GM12891 (cell line): ENCODE measurements at places on chromosomes 5 and 9.

DNA sequence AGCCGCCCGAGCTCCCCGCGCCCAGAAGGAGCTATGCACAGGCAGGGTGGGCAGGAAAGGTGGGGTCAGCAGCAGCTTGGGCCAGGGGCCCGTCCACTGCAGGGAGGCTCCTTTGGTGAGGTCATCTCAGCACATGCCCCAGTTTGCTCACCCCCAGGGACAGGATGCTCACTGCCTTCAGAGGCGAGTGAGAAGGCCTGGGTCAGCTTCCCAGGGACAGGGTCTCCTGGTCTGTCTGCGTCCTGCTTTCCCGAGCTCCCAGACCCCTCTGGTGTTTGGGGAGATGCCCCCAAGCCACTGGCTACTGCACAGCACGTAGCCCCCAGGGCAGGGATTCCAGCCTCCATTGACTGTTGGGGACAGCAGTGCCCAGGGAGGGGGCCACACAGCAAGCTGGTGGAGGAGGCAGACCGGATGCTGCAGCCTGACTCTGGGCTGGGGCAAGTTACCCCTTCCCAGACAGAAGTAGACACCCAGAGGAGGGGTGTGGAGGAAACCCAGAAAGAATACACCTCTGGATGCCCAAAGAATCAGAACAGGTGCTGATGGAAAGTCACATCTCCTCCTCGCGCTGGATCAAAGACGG, 581 bp upstream of the SARDH start:
- DNase-seq, result no peak

GRCh38 chr9:71368157-71368556, 246.7 kb upstream of the TRPM3 start:
- no peak for DNase-seq

- DNase-seq, result no peak
Observed at GRCh38 chr5:134125039-134126015, 10.8 kb downstream of the TCF7 start.

GRCh38 chr9:11269036-11269435, 656.2 kb upstream of the PTPRD start:
- DNase-seq, result no peak

DNA sequence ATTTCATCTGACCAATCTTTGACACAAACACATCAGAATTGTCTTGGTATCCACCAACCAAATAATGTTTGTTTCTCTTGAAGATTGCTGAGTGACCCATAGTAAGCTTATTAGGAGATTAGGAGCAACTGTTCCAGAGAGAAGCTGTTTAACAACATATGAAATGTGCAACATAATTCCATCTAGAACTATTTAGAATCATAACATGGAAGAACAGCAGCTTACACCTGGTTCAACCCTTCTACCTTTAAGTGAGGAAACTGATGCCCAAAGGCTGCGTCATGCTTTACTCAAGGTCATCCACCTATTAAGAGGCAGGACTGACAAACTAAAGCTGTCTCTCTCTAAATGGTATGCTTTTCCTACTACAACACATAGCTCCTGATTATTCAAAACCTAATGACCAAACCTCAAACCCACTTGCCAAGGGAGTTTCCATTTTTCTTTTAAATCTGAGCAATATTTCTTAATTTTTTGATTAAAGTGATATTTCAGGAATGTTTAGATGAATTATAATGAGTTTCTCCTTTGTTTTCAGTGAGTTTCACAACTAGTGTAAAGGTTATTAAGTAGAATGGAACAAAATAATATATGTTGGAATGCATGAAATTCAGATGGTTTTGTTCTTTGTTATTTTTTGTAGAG, 545.9 kb downstream of the RAB3C start:
- no peak for DNase-seq

GRCh38 chr5:77560677-77561263, 68.7 kb upstream of the WDR41 start:
- no peak for DNase-seq

DNA sequence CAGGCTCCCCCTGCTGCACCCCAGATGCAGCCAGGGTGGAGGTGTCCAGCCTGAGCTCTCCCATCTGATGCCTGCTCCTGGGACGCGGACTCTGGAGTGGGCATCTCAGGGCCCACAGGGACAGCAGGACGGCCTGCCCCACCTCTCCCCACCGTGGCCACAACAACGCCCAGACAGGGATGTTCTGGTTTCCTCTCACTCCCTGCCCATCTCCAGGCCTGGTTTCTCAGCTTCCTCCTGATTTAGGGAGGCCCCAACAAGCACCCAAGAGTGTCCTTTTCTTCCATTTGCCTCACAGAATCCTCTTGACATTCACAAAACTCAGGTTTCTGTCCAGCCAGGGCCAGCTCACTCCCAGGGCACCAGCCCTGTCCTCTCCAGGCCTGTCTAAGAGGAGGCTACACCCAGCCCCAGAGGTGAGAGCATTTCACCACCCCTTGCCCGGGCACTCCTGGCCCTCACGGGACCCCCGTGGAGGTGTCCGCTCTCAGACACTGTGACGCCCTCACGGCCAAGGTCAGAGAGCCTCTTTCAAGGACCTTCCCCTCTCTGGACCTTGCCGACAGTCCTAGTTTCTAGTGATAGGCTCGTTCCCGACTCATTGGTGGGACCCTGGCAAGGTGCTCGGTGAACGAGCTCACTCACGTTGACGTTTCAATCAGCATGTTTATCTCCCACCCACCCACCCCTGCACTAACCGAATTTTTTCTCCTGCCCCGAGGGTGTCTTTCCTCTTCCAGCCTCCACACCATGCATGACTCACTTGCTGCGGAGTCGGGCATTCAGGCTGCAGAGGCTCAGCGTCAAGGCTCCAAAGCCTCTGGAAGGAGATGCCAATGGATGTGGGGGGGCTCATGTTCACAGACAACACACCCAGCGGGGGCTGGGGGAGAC, 62.0 kb upstream of the UNC5A start:
- no peak for DNase-seq

GRCh38 chr5:181167814-181168488, 20.6 kb downstream of the OR2V2 start:
- no peak for DNase-seq

- no peak for DNase-seq
Observed at GRCh38 chr5:174210596-174211276, 165.2 kb downstream of the NSG2 start.

DNA sequence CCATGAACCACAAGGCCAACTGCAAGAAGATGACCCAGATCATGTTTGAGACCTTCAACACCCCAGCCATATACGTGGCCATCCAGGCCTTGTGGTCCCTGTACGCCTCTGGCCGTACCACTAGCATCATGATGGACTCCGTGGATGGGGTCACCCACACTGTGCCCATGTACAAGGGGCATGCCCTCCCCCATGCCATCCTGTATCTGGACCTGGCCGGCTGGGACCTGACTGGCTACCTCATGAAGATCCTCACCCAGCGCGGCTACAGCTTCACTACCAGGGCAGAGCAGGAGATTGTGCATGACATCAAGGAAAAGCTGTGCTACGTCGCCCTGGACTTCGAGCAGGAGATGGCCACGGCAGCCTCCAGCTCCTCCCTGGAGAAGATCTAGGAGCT, 153.7 kb downstream of the CAVIN4 start:
- DNase-seq, result no peak

GRCh38 chr9:73995836-73996235, 501.3 kb upstream of the RORB start:
- no peak for DNase-seq

DNA sequence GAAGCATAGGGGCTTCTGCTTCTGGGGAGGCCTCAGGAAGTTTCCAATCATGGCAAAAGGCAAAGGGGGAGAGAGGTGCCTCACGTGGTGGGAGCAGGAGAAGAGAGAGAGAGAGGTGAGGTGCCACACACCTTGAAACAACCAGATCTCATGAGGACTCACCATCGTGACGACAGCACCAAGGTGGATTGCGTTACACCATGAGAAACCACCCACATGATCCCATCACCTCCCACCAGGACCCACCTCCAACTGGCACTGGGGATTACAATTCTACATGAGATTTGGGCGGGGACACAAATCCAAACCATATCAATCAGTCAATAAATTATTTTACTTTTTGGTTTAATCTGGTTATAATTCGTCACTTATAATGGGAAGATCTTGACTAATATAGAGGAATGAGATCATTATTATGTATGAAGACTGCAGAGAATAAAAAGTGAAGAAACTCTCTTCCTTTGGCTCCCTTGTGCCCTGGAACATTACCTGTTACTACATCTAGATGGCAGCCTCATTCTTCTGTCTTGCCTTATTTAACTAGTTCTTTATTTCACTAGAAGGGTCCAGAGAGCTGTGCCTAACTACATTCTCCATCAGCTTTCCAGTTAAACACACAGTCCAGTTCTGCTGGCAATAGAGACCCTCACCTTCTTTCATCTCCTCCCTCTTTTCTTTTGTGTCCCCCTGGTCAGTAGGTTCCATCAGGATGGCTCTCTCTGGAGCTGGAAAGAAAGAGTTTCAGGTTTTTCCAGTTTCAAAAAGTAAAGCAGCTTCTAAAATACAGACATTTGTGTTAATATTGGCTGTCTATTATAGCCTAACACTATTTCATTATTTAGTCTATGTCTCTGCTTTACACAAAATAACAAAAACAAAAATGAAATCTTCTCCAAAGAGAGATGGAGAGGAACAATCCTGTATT, 21.7 kb upstream of the SPINK7 start:
- no peak for DNase-seq

DNA sequence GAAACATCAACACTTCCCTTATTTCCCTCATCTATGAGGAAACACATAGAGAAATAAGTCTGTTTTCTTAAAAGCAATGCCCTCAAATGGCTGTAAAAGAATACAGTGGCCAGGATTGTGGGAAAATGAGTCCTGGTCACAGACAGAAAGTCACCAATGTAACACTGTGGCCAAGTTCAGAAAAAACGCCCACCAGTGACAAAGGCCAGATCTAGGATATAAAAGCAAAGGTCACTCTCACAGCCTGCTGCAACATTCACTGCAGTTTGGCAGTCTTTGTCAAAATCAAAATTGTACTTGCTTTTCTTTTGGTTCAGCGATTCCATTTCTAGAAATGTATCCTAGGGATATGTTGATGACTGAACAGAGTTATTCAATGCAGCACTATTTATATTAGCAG, 30.5 kb downstream of the TSSK1B start:
- DNase-seq, result no peak
